ENCODE measurements at places on chromosomes 6 and 20.
A peak's percentile ranks its signal among the peaks of the same experiment; 100 is the strongest.

- DNase-seq = no peak
Measured at GRCh38 chr6:38509713-38510112, 130.0 kb downstream of the BTBD9 start.

DNA sequence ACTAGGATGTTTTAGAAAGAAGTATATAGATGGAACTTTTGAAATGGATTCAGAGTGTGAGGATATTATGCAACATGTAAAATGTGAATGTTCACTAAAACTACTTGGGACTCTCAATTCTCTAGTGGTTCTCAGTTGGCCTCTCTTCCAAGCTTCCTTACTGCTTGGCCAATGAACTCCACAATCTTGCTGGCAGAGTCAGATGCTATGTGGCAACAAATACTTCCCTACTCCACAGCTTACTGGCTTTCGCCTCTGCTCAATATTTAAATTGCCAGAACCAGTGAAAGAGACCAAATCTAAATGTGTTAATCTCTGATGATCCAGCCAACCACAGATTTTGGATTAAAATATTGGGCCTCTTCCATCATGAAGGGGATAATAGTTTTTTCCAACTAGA, 138.4 kb downstream of the HTR1B start:
- DNase-seq = no peak

DNA sequence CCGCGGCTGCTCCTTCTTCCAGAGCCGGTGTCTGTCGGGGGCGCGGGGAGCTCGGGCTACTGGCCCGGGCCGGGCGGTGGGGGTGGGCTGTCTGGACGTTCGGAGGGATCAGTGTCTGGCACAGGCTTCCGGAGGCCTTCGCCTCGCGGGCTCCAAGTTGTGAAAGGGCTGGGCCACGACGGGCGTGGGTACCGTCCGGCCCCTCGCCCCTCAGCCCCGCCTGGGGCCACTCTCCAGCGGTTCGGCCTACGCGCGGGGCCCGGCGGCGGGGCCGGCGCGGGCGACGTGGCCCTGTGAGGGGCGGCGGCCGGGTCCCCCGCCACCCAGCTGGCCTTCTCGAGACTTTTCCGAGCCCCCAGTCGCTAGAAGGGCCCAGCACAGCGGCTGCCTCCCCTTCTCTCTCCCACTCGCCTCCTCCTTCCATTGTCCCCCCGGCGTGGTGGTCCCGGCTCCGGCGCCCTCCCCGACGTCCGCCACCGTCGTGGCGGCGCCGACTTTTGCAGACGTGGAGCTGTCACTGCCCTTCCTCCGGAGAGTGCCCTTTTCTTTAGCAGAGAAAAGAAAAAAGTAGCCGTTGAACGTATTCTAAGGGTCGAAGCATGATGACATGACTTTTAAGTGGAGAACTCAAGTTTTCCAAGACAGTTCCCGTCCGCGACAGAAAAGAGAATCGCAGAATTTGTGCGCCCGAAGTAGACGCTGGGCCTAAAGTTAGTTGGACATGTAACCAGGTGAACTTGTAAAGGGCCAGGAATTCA, 571 bp downstream of the ITCH start:
- DNase-seq = no peak

DNA sequence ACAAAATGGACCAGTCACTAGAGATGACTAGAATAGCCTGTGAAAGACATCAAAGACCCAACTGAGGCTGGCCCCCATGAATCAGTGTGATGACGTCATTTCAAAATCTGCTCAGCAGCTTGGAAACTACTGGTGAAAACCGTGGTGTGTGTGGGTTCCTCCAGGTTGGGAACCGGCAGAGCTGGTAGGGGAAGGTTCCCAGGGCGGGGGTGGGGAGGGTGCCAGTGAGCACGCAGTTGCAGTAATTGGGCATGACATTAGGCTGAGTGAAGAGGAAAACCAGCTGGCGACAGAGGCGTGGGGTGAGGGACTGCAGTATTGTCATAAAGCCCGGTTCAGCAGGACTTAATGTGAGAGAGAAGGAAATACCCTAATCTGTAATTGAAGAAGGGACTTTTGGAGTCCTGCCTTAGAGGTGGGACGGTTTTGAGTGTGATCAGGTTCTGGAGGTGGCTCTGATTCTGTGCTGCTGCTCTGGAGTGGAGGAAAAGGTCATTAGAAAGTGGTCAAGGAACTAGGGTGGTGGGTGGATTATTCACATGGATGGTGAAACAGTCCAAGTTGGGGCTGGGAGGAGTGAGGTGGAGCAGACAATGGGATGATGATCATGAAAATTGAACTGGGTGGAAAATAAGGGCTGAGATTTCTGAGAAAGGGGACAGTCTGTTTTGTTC, 52.0 kb upstream of the MTHFD1L start:
- DNase-seq = no peak

DNA sequence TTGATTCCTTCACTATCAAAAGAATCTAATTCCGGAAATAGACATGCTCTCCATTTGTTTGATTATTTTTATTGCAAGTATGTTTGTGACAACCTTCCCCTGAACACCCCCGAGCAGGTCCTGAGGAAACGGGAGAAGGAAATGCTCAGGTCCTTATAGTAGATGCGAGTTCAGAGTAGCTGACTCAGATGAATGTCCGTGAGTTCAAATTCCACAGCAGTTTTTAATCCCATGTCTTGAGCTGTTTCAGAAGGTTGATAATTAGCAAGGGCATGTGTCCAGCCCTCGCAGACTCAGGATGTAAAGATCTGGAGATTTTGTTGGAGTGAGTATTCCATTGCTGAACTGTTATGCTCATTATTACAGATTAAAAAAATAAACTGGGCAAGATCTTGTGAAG, 169.3 kb downstream of the BCAS1 start:
- DNase-seq = no peak

- DNase-seq = no peak
Measured at GRCh38 chr20:43238833-43239232, 49.1 kb upstream of the PTPRT start.

GRCh38 chr6:53744321-53744720, 50.5 kb upstream of the LRRC1 start:
- no peak for DNase-seq

GRCh38 chr6:166435574-166435973, 52.8 kb upstream of the MPC1 start:
- DNase-seq = no peak

DNA sequence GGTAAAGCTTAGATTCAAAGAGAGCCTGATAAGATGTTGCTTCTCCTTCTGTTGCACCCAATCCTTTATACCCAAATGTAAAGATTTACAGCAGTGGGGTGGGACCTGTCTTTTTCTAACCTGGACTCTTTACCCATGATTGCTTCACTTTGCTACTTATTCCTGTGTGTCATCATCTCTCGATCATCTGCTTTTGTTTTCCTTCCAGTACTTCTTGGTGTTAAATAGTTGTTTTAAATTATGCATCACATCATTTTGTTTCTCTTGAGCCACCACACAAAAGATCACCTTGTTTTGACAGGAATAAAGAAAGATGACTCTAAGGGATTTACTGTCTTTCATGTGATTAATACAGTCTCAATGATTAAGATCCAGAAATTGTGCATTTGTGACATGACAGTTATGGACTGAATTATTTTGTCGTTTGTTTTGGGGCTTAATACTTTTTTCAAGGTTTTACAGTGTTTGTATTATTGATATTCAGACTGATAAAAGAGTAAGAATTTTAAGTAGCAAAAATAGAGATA, 123.1 kb downstream of the CDKAL1 start:
- no peak for DNase-seq

DNA sequence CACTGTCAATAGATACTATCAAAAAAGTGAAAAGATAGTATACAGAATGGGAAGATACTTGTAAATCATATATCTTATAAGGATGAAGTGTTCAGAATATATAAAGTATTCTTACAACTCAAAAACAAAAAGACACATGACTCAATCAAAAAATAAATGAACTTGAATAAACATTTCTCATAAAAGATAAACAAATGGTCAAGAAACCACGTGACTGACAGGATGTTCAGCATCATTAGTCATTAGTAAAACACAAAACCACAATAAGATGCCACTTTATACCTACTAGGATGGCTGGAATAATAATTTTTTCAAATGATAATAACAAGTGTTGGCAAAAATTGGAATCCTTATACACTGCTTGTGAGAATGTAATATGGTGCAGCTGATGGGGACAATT, 729.1 kb upstream of the HS3ST5 start:
- no peak for DNase-seq

DNA sequence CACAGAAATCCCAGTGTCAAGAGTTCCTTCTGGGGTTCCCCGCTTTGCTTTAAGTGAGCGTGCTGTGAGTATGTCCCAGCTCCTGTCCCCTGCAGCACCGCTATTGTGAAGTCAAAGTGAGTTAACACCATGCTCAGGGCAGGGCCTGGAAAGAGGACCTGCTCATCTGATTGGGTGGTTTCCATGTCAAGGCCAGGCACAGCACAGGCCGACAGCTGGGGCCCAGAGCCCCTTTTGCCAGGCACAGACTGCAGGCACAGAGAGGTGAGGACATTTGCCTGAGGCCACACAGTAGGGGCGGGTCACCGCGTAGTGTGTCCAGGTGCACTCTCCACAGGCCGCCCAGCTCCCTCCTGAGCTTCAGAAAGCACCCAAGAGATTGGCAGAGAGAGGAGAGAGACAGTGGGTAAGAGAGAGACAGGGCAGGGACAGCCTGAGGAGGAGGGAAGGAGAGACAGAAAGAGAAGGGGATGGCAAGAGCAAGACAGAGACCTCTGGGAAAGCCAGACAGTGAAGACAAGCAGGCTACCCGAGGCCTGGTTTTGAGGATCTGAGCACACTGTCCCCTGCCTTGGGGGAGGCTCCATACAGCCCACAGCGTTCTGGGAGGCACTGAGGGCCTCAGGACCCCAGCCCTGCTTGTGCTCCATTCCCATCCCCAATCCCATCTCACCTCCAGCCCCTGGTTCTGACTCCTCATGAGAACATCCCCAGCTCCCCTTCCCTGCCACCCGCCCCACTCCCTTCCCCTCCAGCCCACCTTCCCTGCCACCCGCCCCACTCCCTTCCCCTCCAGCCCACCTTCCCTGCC, 6.5 kb upstream of the BPIFB1 start:
- no peak for DNase-seq

GRCh38 chr6:31657406-31658157, 1.9 kb downstream of the APOM start:
- DNase-seq = no peak

GRCh38 chr20:60116128-60116909, 158.1 kb downstream of the CDH26 start:
- DNase-seq = no peak

DNA sequence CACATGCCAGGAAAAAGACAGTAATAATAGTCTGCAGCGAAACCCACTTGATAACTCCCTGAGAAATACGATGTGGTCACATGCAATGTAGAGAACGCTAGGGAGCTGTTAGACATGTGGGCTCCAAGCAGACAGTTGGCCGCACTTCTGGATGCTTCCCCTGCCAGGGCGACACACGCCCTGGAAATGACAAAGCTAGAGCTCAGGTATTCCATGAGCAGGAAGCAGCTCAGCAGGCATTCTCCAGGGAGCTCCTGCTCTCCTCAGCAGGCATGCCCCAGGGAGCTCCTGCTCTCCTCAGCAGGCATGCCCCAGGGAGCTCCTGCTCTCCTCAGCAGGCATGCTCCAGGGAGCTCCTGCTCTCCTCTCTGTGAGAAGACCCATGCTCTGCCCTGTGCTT, 52.4 kb upstream of the NXT1 start:
- DNase-seq = no peak

DNA sequence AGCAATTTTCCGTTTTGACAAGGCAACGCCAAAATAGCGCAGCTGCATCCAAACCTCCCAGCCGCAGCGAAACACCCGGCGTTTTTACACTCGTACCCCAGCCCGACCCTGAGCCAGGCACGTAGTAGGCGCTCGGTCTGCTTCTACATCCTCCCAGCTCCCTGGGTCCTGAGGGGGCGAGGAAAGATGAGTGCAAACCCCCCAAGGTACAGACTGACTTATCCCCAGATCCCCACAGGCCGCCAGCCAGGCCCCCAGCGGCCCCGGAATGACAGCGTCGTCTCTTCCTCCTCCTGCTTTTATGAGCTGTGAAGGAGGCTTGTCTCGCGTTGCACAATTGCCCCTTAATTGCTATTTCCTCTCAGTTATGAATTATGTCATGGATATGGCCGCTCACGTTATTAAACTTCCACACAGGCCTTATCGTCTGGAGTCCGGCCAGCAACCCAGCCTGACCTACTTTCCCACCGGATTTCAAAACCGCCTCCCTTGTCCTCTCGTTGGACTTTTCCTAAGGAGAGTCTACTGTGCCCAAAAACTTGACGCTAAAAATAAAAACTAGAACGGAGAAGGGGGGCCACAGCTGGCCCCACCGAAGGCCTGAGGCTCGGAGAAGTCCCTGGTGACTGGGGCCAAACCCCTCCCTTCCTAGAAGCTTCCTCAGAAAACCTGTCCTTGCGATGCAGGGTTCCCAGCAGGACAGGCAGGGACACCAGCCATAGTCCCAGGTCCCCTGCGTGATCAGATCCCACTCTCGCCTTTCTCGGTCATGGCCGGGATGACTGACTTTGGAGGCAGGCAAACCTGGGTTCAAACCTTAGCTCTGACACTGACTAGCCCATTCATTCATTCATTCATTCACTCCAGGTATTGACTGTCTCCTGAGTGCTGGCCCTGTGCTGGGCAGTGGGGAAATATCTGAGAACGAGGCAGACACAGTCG, 130.9 kb upstream of the PTPN1 start:
- peak; percentile 11 for DNase-seq

DNA sequence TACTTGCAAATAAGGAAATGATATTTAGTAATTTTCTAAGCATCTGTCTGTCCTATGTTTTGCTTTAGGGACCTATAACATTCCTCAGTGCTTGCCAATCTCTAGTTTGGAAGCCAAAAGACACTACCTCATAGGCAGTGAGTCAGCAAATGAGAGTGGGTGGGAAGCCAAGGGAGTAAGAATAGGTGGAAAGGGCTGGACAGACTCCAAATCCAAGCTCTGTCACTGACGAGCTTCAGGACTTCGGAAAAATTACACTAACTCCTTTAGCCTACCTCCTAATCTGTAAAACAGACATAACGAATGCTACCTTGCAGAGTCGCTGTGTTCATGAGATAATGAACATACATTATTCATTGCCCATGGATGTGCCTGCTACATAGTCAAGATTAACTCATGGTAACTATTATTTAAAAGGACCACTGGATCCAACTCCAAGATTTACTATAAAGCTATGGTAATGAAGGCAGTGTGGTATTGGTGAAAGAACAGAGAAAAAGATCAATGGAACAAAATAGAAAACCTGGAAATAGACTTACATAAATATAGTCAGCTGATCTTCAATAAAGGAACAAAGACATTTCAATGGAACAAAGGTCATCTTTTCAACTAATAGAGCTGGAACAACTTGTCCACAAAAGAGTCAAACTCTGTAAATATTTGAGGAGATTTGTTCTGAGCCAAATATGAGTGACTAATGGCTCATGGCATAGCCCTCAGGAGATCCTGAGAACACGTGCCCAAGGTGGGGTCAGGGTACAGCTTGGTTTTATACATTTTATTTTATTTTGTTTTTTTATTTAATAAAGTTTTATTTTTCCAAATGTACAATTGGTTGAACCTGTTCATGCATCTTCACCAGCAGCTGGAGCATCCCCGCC, 64.1 kb downstream of the FAM50B start:
- DNase-seq = peak; percentile 8

DNA sequence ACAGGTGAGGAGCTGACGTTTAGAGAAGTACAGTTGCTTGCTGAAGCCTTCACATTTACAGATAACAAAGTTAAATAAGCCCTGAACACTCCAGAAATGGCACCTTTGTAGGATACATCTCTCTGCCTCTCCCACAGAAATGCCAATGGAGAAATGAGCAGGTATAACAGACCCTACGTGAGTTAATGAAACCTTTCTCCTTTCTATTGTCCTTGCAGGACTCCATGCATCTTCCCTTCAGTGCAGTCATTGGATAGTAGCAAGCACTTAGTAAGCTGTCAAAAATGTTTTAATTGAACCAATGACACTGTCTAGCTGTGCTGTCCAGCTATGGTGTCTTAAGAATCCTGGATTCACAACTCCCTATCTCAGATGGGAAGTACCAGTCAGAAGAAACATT, 8.1 kb upstream of the RRBP1 start:
- no peak for DNase-seq

Measured in NCI-H1092 (cell line).